Activated naive CD8-positive, alpha-beta T cell treated with anti-CD3 and anti-CD28 coated beads, Interleukin-2, amount 50 U/mL, for 24 hours (primary cell): ENCODE measurements at places on chromosomes 16 and 17.
A peak's percentile ranks its signal among the peaks of the same experiment; 100 is the strongest.

GRCh38 chr17:50146927-50147665 is 3.4 kb downstream of the PPP1R9B start:
- DNase-seq, result no peak
- H3K36me3 ChIP-seq, result peaks cover 32% of the 10 kb centered on the region
- H3K4me1 ChIP-seq, result peaks cover 58% of the 10 kb centered on the region
- peak overlapping the region; percentile 93 for H3K27ac ChIP-seq

DNA sequence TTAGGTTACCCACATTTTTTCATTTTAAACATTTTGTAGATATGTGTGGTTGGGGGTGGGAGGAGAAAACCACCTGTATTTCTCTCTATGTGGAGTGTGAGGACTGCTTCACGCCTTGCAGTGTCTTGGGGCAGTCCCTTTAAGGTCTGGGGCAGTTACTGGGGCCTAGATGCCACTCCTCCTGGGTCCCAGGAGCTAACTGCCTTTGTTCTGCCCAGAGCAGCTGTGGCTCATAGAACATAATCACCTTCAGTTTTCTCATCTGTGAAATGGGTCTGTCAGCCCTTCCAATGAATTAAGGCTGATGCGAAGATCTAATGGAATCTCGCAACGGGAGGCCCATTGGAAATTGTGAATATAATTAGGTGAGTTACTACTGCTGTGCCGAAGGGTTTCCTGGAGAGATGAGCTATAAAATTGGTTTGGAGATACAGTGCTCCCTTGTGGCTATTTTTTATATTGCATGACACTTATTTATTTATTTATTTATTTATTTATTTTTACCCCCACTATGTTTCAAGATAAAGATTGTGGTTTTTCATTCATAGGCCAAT is 22.9 kb downstream of the DHRS7C start:
- no peak for DNase-seq
- H3K27ac ChIP-seq, result no peak overlapping the region
- no peaks in the 10 kb centered on the region for H3K4me1 ChIP-seq
- H3K4me3 ChIP-seq, result no peak overlapping the region

GRCh38 chr17:72587156-72587555 is 466.3 kb downstream of the SOX9 start:
- DNase-seq, result no peak
- H3K4me1 ChIP-seq, result peaks cover 20% of the 10 kb centered on the region
- H3K27ac ChIP-seq, result no peak overlapping the region
- peaks cover 42% of the 10 kb centered on the region for H3K27me3 ChIP-seq

- no peaks in the 10 kb centered on the region for H3K27me3 ChIP-seq
- no peak for DNase-seq
- no peak overlapping the region for H3K4me3 ChIP-seq
- H3K36me3 ChIP-seq, result peaks cover 2% of the 10 kb centered on the region
- no peak overlapping the region for H3K27ac ChIP-seq
Observed at GRCh38 chr17:57528058-57528451, 217.0 kb downstream of the CCDC182 start.

- no peaks in the 10 kb centered on the region for H3K4me1 ChIP-seq
- no peak overlapping the region for H3K27ac ChIP-seq
- H3K36me3 ChIP-seq, result no peaks in the 10 kb centered on the region
- no peaks in the 10 kb centered on the region for H3K27me3 ChIP-seq
- no peak for DNase-seq
- H3K4me3 ChIP-seq, result no peak overlapping the region
Observed at GRCh38 chr16:88489163-88489741, 36.2 kb downstream of the ZFPM1 start.

DNA sequence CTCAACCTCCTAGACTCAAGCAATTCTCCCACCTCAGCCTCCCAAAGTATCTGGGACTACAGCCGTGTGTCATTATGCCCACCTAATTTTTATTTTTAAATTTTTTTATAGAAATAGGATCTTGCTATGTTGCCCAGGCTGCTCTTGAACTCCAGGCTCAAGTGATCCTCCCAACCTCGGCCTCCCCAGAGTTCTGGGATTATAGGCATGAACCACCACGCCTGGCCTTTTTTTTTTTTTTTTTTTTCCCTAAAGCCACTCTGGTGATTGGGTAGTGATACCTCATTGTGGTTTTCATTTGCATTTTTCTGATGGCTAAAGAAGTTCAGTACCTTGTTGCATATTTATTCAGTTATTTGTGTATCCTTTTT is 1.2 kb upstream of the CDR2L start:
- H3K4me3 ChIP-seq, result no peak overlapping the region
- H3K27ac ChIP-seq, result no peak overlapping the region
- peaks cover 19% of the 10 kb centered on the region for H3K4me1 ChIP-seq
- peaks cover 24% of the 10 kb centered on the region for H3K27me3 ChIP-seq

GRCh38 chr16:78490431-78490830 is 391.0 kb downstream of the WWOX start:
- no peak overlapping the region for H3K27ac ChIP-seq
- no peak for DNase-seq
- no peaks in the 10 kb centered on the region for H3K27me3 ChIP-seq
- peaks cover 3% of the 10 kb centered on the region for H3K36me3 ChIP-seq
- H3K4me1 ChIP-seq, result no peaks in the 10 kb centered on the region

- no peak overlapping the region for H3K4me3 ChIP-seq
- H3K27ac ChIP-seq, result no peak overlapping the region
- no peaks in the 10 kb centered on the region for H3K36me3 ChIP-seq
Observed at GRCh38 chr17:80107231-80108021, 6.0 kb downstream of the GAA start.

- H3K27ac ChIP-seq, result no peak overlapping the region
- DNase-seq, result no peak
- peaks cover 49% of the 10 kb centered on the region for H3K4me1 ChIP-seq
- H3K27me3 ChIP-seq, result no peaks in the 10 kb centered on the region
Observed at GRCh38 chr17:17063546-17064122, 21.4 kb downstream of the MPRIP start.

DNA sequence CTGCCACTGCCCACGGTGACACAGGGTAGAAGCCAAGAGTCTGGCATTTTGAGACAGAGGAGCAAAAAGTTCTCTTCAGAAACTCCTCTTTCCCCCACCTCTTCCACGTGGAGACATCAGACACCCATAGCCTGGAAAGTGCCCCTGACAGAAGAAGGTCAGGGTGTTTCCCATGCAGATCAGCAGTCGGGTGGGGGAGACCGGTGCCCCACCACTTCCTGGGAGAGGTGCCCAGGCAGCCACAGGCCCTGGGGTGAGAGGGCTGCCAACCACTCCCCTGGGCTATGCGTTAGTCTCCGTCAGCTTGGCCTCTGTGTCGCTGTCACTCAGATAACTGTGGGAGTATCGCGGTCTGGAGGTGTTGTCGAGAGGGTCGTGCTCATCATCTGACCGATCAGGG is 31.5 kb downstream of the PIPOX start:
- H3K36me3 ChIP-seq, result peaks cover 2% of the 10 kb centered on the region
- H3K4me1 ChIP-seq, result no peaks in the 10 kb centered on the region
- H3K27me3 ChIP-seq, result no peaks in the 10 kb centered on the region
- H3K4me3 ChIP-seq, result no peak overlapping the region

DNA sequence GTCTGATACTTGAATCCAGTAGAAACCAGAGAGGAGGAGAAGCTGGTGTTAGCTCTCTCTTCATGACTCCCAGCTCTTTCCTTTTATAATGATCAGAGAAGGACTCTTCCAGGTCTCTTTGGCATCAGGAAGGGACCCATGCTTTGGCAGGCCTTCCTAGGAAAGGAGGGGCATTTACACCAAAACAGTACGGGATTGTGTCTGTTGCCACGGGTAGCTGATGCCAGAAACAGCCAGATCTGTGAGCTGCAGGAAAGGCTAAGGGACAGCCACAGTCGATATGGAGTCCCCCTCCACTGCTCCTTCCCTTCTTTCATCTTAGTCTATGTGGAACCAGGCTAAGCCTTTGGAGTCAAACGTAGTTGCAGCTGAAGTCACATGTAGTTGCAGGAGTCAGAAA is 9.3 kb downstream of the CEP295NL start:
- no peaks in the 10 kb centered on the region for H3K36me3 ChIP-seq
- H3K27ac ChIP-seq, result no peak overlapping the region
- H3K4me3 ChIP-seq, result no peak overlapping the region
- no peak for DNase-seq
- H3K4me1 ChIP-seq, result peaks cover 38% of the 10 kb centered on the region
- no peaks in the 10 kb centered on the region for H3K27me3 ChIP-seq

- H3K4me1 ChIP-seq, result peaks cover 32% of the 10 kb centered on the region
- DNase-seq, result peak; percentile 84
- peak overlapping the region; percentile 78 for H3K4me3 ChIP-seq
- no peaks in the 10 kb centered on the region for H3K27me3 ChIP-seq
- H3K36me3 ChIP-seq, result peaks cover 1% of the 10 kb centered on the region
- peak overlapping the region; percentile 90 for H3K27ac ChIP-seq
Observed at GRCh38 chr16:17070882-17071592, 399.7 kb downstream of the XYLT1 start.

DNA sequence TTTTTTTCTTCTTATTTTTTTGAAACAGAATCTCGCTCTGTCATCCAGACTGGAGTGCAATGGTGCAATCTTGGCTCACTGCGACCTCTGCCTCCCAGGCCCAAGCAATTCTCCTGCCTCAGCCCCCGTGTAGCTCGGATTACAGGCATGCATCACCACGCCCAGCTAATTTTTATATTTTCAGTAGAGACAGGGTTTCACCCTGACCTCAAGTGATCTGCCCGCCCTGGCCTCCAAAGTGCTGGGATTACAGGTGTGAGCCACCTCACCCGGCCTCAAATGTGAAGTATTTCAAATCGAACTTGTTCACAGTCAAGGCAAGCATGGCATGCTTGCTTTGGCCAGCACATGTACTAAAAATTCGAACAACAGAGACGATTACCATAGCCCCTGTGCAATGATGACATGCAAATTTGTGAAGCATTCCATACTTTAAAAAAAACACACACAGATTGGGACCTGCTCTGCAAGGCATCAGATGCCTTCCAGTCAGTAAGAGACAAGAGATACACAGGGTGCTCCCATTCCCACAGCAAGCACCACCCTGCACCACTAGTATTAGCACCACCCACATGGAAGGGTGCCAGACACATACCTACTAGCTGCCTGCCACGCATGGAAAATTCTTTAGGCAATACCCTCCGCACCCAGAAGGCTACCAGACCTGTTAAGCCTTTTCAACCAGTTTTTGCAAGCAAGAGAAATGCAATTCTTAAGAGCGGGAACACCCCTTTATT is 47.2 kb downstream of the ANKRD11 start:
- no peaks in the 10 kb centered on the region for H3K27me3 ChIP-seq
- H3K4me3 ChIP-seq, result peak overlapping the region; percentile 10
- peaks cover 97% of the 10 kb centered on the region for H3K4me1 ChIP-seq
- H3K27ac ChIP-seq, result peak overlapping the region; percentile 53

DNA sequence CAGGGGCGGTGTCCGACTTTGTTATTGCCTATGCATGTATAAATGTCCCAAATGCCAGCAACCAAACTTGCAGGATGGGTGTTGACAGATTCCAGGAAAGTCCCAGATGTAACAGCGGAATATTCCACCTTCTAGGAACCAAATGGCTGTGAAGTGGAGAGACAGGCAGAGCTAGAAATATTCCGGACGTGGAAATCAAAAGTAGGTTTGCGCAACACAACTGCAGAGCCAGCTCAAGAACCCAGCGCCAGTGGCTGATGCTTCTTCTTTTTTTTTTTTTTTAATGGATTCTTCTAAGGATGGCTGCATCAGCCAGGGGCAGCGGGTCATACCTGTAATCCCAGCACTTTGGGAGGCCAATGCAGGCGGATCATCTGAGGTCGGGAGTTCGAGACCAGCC is 601.7 kb downstream of the MAF start:
- no peaks in the 10 kb centered on the region for H3K36me3 ChIP-seq
- H3K27ac ChIP-seq, result no peak overlapping the region
- H3K27me3 ChIP-seq, result no peaks in the 10 kb centered on the region
